ENCODE measurements at places on chromosomes 3 and 15. TPM values are rescaled to one million over a fixed set of nuclear protein-coding genes. Genes with fewer than 3 reads are reported as not detected.

The P2RY12 gene
- 3.1 TPM for total RNA-seq

GRCh38 chr3:184481984-184482671 lies 79.5 kb upstream of the EPHB3 start:
- H3K27me3 ChIP-seq: no peaks in the 10 kb centered on the region
- no peaks in the 10 kb centered on the region for H3K36me3 ChIP-seq
- no peak overlapping the region for H3K4me3 ChIP-seq
- DNase-seq: no peak

The DNAH1 gene
- 16.1 TPM for total RNA-seq

- H3K27me3 ChIP-seq: no peaks in the 10 kb centered on the region
- DNase-seq: no peak
- no peak overlapping the region for H3K4me3 ChIP-seq
- no peak overlapping the region for H3K27ac ChIP-seq
- no peaks in the 10 kb centered on the region for H3K36me3 ChIP-seq
Observed at GRCh38 chr3:46551615-46552014, 14.5 kb downstream of the LRRC2 start.

The PLS1 gene
- total RNA-seq: 4.5 TPM

The PLSCR4 gene
- total RNA-seq: 107 TPM

DNA sequence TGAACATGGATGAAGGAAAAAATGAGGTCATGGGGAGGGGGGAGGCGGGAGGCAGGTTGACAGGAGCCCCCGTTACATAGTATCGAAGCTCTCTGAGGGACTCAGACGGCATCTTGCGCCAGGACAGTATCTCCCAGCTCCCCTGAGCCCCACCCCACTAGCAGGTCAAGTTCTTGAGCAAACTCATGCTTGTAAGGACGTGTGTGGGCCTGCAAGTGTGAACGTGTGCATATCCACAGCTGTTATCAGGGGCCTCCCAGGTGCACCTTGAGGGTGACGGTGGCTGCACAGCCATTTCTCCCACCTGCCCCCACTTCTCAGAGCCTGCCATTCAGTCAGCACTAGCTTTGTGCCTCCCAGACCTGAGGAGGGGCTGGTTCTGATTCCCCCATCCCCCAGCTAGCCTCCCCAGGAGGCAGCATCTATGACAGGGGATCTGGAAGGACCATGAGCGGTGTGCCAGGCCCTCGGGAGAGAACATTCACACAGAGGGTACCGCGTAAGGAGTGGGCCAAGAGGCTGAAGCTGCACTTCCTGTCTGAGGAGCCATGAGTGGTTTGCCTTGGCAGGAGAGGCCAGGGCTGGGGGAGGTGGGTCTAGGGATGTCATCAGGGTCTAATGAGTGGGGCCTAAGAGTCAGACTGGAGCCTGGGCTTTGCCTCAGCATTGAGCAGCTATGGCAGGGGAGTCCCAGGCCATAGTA lies 2.9 kb downstream of the SEMA3F start:
- peak overlapping the region; percentile 84 for H3K27ac ChIP-seq
- H3K4me1 ChIP-seq: peaks cover 35% of the 10 kb centered on the region
- no peaks in the 10 kb centered on the region for H3K27me3 ChIP-seq
- H3K36me3 ChIP-seq: no peaks in the 10 kb centered on the region
- no peak overlapping the region for H3K4me3 ChIP-seq
- no peak for DNase-seq

- H3K4me3 ChIP-seq: no peak overlapping the region
- H3K36me3 ChIP-seq: no peaks in the 10 kb centered on the region
- H3K27me3 ChIP-seq: no peaks in the 10 kb centered on the region
- DNase-seq: no peak
- H3K4me1 ChIP-seq: no peaks in the 10 kb centered on the region
Observed at GRCh38 chr15:45799508-45799907, 164.7 kb downstream of the SQOR start.

The LNP1 gene
- not detected for total RNA-seq

GRCh38 chr3:105762749-105763658 lies 105.8 kb downstream of the CBLB start:
- no peak overlapping the region for H3K4me3 ChIP-seq
- DNase-seq: no peak
- no peaks in the 10 kb centered on the region for H3K4me1 ChIP-seq

DNA sequence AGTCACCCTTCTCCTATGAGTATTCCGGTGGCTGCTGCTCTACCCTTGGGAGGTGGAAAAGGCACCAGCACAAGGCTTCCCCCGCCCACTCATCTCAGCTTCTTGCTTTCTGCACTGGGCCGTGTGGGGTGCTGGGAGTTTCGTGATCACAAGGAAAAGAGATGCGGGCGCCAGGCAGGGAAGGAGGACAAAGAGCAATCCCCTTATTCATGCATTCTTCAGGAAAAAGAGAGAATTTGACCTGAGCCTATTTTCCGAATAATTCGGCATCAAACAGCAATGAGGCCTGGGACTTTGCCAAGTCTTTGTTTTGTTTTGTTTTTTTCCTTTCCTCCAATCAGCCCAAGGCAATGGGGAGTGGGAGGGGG lies 102.2 kb upstream of the LPP start:
- DNase-seq: peak; percentile 89
- H3K27ac ChIP-seq: peak overlapping the region; percentile 95
- no peaks in the 10 kb centered on the region for H3K36me3 ChIP-seq
- peaks cover 8% of the 10 kb centered on the region for H3K4me1 ChIP-seq
- H3K4me3 ChIP-seq: peak overlapping the region; percentile 17

The DHFR2 gene
- 13.7 TPM for total RNA-seq

The WDR49 gene
- 1.7 TPM for total RNA-seq

DNA sequence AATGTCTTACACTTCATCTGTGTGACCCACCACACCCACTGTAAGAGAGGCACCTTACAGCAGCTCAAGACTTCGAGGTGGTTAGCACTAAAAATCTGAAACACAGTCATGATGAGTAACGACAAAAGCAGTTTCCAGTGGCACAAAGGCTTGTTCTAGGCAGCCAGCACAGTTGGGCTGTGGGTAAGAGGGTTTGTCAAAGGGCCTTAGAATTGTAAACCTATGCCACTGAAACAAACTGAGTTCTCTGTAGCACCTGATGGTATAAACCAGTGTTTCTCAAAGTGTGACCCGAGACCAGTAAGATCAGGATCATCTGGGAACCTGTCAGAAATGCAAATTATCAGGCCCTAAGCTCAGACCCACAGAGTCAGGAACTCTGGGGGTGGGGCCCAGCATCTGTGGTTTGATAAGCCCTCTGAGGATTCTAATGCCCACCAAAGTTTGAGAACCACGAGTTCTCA lies 36.5 kb downstream of the DAPK2 start:
- no peak overlapping the region for H3K27ac ChIP-seq
- no peak overlapping the region for H3K4me3 ChIP-seq
- H3K27me3 ChIP-seq: no peaks in the 10 kb centered on the region
- no peaks in the 10 kb centered on the region for H3K4me1 ChIP-seq

DNA sequence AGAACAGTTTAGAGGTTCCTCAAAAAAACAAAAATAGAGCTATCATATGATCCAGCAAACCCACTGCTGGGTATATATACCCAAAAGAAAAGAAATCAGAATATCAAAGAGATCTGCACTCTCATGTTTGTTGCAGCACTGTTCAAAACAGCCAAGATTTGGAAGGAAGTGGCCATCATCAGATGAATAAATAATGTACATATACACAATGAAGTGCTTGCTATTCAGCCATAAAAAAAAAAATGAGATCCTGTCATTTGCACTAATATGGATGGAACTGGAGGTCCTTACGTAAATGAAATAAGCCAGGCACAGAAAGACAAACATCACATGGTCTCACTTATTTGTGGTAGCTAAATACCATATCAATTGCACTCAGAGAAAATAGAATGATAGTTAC lies 58.4 kb downstream of the SCAPER start:
- DNase-seq: no peak
- H3K36me3 ChIP-seq: no peaks in the 10 kb centered on the region

- no peaks in the 10 kb centered on the region for H3K4me1 ChIP-seq
- H3K36me3 ChIP-seq: no peaks in the 10 kb centered on the region
- H3K4me3 ChIP-seq: no peak overlapping the region
Observed at GRCh38 chr3:188471723-188472122, 317.8 kb downstream of the LPP start.

The SLC28A2 gene
- not detected for total RNA-seq

DNA sequence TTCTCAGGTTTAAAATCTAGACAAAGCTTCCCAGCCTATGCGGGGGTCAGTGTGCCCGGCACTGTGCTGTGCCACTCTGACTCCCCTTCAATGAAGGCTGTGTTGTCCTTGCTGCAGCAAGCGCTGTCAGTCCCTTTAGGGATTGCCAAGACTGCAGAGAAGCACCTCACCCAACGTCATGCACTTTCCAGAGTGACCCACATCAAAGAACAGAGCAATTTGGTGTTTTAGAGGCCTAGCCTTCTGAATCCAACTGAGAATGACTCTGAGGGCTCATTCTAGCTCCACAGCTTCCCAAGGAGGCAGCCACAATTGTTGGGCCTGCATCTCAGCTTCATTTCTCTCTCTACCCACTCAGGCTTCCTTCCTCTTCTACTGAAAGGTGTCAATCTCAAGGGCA lies 26.4 kb downstream of the SLC9A9 start:
- H3K27me3 ChIP-seq: no peaks in the 10 kb centered on the region
- peak overlapping the region; percentile 18 for H3K27ac ChIP-seq
- no peak overlapping the region for H3K4me3 ChIP-seq
- no peaks in the 10 kb centered on the region for H3K36me3 ChIP-seq
- no peaks in the 10 kb centered on the region for H3K4me1 ChIP-seq

Data from uterus (tissue), 4 donors.